Mesenteric fat pad (tissue), 1 donor: ENCODE measurements at places on chromosomes 2 and 18. TPM values are rescaled to one million over a fixed set of nuclear protein-coding genes. Genes with fewer than 3 reads are reported as not detected.

FAM98A gene
- total RNA-seq = 72.2 TPM

SERPINB11 gene
- not detected for total RNA-seq

UGT1A10 gene
- not detected for total RNA-seq

DNA sequence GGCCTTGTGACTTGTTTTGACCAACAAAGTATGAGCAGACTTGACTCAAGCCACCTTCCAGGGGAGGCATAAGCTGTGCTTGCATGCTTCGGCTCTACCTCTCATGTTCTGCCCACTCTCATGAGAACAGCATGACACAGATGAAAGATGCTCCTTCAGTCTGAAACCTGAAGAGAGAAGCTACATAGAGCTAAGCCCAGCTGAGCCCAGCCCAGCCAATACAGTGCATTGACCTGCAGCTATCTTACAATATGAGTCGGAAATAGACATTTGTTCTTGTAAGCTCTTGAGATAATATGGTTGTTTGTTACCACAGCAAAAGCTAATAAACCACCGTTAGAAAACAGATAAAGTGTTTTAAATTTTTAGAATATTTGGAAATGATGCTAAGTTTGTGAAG is 426.7 kb upstream of the PKDCC start:
- DNase-seq = no peak

- no peak for DNase-seq
Measured at GRCh38 chr18:49874238-49874637, 60.9 kb upstream of the ACAA2 start.

GRCh38 chr18:46310258-46310657 is 206.1 kb downstream of the HAUS1 start:
- DNase-seq = peak; percentile 72

- DNase-seq = no peak
Measured at GRCh38 chr18:78021196-78021595, 771.5 kb downstream of the GALR1 start.

DNA sequence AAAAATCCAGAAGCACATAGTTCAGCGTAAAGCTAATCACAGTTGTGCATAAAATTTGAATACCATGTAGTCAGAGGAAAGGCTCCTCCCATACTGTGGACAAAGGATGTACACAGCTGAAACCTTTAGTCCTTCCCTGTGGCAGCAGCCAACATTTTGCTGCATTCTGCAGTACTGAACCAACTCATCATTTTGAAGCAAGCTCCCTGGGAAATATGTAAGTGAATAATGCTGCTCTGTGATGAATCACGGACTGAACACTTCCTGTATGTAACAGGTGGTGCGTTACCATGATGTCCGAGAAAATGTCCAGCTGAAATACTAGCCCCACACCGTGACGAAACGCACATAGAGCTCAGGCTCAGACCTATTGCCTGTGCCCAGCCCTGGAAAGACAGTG is 421.1 kb upstream of the RAB12 start:
- DNase-seq = no peak

GALM gene
- 16.3 TPM for total RNA-seq

DNA sequence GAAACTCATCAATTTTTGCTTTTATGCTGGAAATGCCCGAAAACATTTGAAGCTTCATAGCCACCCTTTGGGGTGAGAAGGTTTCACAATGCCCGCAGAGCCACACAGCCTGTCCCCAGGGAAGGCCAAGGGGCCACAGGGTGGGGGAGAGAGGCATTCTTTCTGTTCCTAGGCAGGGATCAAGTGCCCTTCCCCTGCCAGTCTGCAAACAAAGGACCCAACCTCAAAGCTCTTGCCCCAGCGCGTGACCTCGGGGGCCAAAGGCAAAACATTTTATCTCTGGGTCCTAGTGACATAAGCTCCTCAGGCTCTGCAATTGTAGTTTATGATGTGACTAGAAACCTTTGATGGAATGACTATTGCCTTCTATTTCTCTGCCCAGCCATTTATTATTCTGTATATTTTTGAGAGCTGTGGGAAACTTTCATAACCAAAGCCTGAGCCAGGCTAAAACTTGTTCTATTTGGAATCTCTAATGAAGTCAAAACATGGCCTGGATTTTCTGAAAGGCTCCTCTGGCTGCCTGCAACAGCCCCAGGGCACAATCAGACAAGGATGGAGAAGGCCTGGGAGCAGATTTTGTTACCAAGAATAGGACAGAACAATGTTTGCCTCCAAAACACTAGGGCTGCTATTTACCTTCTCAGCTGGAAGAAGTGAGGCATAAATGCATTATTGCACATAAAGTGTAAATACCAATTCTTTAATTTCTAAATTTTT is 137.2 kb upstream of the KCTD1 start:
- DNase-seq = no peak

- no peak for DNase-seq
Measured at GRCh38 chr2:174667250-174667860, 69.8 kb upstream of the WIPF1 start.

GRCh38 chr18:21230436-21230835 is 11.6 kb upstream of the GREB1L start:
- DNase-seq = no peak

DNA sequence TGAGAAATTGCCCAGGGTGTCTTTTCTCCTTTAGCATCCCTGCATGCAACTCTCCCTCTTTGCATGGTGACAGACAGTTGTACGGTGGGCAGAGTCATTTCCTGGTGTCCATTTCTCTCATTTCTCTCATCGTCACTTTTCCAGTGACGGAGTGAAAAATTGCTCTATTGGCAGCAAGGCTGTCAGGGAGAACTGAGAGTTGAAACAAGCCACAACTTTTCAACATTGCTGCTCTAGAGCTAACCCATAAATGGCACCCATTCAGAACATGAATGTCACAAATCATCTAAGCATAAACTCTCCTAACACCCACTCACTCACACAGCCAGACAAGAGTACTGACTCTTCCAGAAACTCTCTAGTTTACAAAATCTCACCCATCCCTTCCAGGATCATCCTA is 55.7 kb downstream of the ZC3H8 start:
- no peak for DNase-seq

SERPINB12 gene
- not detected for total RNA-seq

GTF2A1L gene
- not detected for total RNA-seq

G6PC2 gene
- total RNA-seq = 0.35 TPM

DNA sequence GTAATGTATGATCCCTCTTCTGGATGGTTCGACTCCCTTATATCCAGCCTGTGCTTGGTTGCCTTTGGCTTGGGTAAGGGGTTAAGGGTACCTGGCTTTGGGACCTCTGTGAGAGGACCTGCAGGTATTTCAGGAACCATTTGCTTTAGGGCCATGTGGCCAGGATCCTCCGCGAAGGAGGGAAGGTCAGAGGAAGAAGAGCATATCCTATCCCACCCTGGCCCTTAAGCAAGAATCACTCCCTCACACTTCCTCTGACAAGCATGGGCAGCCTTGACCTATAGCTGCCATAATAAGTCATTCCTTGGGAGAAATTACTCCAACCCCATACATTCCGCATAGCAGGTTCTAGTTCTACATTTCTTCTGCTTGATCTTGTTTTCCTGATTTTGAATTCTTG is 59.1 kb upstream of the TXNDC2 start:
- DNase-seq = no peak

GATA6 gene
- total RNA-seq = 26.6 TPM

DNA sequence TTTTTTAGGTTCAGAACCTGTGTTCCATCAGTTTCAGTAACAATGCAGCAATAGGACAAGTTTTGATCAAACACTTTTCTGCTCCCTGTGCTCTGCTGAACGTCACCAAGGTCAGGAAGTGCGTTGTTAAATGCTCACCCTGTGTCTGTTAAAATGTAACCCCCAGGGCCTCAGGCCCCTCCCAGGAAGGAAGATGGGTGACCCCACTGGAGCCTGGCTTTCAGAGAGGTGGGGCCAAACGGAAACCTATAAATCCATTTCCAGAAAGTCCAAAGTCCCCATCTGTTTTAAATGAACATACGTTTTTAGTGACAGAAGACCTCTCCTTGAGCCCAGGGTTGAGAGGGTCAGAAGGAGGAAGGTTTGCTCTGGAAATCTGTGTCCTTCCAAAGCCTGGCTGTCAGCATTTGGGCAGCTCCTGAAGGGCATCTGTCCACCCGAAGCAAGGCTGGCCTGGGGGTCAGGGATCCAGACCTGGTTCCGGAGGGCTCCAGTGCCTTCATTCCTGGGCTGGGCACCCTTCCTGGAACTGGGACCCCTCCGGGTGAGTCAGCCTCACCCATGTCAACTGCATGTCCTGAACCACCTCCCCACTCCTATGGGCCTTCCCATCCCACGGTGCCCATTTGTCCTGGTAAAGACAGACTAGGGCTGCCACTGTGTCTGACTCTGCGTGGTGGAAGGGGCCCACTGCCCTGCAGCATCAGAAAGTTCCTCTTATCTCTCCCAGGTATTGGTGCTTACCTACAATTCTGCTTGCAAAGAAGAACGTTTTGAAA is 117.4 kb upstream of the COPS8 start:
- peak; percentile 74 for DNase-seq

DNA sequence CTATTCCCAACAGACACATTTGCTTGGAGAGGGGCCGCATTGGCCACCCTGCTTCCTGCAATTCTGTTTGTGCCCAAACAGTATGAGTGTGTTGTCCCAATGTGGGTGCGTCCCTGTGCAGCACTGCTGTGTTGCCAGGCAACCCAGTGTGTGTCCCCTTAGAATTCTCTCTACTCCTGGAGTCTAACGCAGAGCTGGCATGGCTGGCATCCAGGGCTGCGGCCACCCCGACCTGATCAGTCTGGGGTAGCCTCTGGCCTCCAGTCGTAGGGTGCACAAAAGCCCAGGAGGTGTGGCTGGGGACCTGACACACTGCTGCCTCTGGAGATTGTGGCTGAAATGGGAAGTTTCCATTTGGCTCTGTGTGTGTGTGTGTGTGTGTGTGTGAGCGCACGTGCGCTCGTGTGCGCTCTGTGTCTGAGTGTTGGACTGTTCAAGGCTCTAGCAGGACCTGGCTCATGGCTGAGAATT is 48.0 kb downstream of the TEX44 start:
- DNase-seq = no peak

GRCh38 chr2:12929758-12930157 is 213.0 kb downstream of the TRIB2 start:
- no peak for DNase-seq

- no peak for DNase-seq
Measured at GRCh38 chr2:61074100-61074499, 8.4 kb downstream of the SANBR start.

GRCh38 chr2:118569876-118570535 is 277.4 kb downstream of the EN1 start:
- DNase-seq = no peak

DNA sequence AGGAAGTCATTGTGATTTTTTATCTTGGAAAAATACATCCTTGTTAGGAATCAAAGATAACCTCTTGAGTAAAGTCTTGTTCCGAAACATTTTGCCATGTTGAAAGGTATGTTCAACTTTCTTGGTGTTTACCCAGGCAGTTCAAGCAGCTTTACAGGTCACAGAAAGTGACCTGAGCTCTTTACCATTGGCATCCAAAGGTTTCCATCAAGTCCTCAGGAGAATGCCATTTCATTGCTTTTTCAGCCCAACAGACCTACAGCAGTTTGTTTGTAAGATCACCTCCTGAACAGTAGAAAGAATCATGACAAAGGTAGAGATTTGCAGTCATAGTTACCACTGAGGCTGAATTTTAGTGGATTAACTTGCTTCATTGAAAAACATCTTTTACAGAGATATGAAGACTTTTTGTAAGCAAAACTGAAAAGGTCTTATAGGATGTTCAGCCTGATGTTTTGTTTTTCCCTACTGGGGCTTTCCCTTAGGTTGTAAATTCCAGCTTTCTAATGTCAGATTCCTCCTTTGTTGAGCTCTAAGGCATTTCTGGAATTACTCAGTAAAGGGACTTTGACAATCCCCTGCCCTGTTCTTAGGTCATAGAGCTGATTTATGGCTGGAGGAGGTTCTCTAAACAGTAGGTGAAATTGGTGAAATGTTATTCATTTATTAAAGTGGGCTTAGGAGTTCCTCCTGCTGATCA is 236.8 kb upstream of the RBMS1 start:
- DNase-seq = no peak

DNA sequence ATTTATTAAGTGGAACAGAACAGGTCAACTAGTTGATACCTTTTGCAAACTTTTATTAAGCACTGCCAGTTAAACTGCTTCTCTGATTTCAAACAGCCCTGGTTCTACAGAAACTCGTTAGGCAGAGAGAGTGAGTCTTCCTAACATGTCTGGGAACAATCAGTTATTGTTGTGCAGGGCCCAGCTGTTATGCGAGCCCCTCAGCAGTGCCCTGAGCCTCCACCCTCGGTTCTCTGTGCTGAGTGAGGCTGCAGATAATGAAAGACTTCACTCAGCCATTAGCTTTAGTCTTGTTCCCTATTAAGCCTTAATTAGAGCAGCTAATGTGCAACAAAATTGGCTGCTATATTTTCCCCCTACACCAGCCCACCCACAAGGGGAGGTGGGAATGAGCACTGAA is 39.6 kb downstream of the KCTD18 start:
- no peak for DNase-seq

DNA sequence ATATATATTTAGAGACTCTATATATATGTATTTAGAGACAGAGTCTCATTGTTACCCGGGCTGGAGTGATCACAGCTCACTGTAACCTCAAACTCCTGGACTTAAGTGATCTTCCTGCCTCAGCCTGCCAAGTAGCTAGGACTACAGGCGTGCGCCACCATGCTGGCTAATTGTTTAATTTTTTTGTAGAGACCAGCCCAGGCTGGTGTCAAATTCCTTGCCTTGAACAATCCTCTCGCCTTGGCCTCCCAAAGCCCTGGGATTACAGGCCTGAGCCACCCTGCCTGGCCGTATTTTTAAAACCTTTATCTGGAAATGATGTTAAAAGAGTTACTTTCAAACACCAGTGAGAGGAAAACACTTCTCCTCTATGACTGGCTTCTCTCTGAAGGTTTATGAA is 30.9 kb upstream of the PGAP1 start:
- no peak for DNase-seq

GRCh38 chr2:123179526-123179925 is 845.6 kb upstream of the CNTNAP5 start:
- no peak for DNase-seq

DNA sequence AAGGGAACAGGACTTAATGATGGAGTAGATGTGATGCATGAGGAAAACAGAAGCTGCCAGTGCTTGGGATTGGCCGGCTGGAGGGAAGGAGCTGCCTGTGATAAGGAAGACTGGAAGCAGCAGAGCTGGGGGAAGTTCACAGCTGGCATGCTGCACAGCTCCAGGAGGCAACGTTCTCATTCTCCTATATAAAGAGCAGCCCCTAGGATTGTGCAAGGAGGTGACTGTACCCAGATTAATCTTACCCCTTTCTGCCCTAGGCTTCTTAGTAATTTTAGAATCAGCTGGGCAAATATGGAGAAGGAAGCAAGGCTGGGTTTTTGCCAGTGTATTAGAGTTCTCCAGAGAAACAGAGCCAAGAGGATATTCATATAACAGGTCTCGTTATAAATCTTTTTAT is 155.8 kb downstream of the ALPK2 start:
- DNase-seq = no peak

DNA sequence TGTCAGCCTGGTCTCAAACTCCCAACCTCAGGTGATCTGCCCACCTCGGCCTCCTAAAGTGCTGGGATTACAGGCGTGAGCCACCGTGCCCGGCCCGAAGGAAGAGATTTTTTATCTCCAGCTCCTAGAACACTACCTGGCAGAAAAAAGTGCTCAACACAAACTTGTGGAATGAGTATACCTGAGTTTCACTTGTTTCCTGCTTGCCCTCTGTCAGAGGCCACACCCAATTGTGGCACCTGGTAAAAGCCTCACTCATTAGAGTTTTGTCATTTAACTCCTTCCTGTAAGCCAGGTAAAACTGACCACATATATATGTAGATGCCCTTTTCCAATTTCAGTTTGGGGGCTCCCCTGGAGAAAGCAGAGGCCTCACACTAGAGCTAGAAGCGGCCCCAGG is 42.2 kb upstream of the RTN4 start:
- no peak for DNase-seq

GRCh38 chr2:69081001-69081580 is 68.1 kb downstream of the ANTXR1 start:
- no peak for DNase-seq
